ENCODE measurements at places on chromosomes 7 and 10. TPM values are rescaled to one million over a fixed set of nuclear protein-coding genes. Genes with fewer than 3 reads are reported as not detected.

OPN4 gene
- 0.32 TPM for total RNA-seq

TDRD1 gene
- total RNA-seq, result not detected

TRIL gene
- total RNA-seq, result 9.4 TPM

FAM200A gene
- total RNA-seq, result 3.5 TPM

C10orf105 gene
- not detected for total RNA-seq

COL17A1 gene
- total RNA-seq, result 0.17 TPM

POLR3A gene
- total RNA-seq, result 9.3 TPM

CDK5 gene
- total RNA-seq, result 10.4 TPM

Measured in esophagus muscularis mucosa (tissue), 4 donors.